ENCODE measurements at places on chromosomes 4 and X. TPM values are rescaled to one million over a fixed set of nuclear protein-coding genes. Genes with fewer than 3 reads are reported as not detected.
A peak's percentile ranks its signal among the peaks of the same experiment; 100 is the strongest.

PPEF2 gene
- not detected for total RNA-seq

CXorf65 gene
- total RNA-seq = not detected

GABRG1 gene
- total RNA-seq = not detected

CNOT6L gene
- total RNA-seq = 13.4 TPM

PCDH18 gene
- 7.8 TPM for total RNA-seq

GRCh38 chrX:77742788-77743476, 43.1 kb downstream of the ATRX start:
- no peak overlapping the region for H3K4me3 ChIP-seq
- H3K27ac ChIP-seq = no peak overlapping the region
- no peaks in the 10 kb centered on the region for H3K36me3 ChIP-seq
- H3K4me1 ChIP-seq = peaks cover 3% of the 10 kb centered on the region

- no peaks in the 10 kb centered on the region for H3K4me1 ChIP-seq
- no peak overlapping the region for H3K4me3 ChIP-seq
- no peak for DNase-seq
Observed at GRCh38 chr4:26223155-26223554, 97.7 kb upstream of the RBPJ start.

DNA sequence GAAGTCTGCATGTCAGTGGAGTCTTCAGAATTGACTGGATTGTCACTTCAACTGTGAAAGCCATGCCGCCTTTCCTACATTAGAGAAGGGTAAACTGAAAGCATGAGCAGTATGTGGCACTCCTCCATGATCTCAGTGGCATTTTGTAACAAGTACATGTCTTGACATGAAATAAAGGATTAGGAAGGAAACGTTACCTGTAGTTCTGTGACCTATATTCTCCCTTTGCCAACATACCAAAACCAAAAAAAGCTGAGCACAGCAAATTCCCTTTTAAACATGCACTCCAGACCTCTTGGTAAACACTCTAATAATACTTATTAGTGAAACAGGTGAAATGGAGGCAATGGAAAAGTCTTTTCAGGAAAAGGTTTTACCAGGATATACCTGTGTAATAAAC, 344.2 kb downstream of the GRIA2 start:
- H3K4me3 ChIP-seq = no peak overlapping the region
- H3K4me1 ChIP-seq = no peaks in the 10 kb centered on the region
- no peaks in the 10 kb centered on the region for H3K27me3 ChIP-seq
- H3K36me3 ChIP-seq = no peaks in the 10 kb centered on the region

DNA sequence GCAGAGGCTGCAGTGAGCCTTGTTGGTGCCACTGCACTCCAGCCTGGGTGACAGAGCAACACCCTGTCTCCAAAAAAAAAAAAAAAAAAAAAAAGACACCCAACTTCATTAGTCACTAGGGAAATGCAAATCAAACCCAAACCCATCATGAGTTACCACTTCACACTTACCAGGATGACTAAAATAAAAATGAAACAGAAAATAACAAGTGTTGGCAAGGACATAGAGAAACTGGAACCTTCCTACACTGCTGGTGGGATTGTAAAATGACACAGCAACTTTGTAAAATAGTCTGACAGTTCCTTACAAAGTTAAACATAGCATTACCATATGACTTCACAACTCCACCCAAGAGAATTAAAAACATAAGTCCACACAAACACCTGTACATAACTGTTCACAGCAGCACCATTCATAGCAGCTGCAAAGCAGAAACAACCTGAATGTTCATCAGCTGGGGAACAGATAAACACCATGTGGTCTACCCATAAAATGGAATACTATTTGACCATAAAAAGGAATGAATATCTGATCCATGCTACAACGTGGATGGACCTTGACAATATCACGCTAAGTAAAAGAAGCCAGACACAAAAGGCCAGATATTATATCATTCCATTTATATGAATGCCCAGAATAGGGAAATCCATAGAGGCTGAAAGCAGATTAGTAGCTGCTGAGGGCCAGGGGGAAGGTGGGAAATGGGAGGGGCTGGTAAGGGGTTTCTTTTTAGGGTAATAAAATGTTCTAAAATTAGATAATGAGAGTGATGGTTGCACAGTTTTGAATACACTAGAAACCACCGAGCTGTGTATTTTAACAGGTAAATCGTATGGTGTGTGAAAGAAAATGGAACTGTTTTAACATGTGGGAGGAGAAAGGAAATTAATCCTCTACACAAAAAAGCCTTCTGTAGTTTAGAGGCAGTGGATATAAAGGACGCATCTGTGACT, 18.3 kb downstream of the CD99L2 start:
- H3K36me3 ChIP-seq = no peaks in the 10 kb centered on the region
- H3K4me3 ChIP-seq = no peak overlapping the region
- H3K27me3 ChIP-seq = no peaks in the 10 kb centered on the region
- no peak overlapping the region for H3K27ac ChIP-seq
- no peak for DNase-seq
- no peaks in the 10 kb centered on the region for H3K4me1 ChIP-seq

GRCh38 chrX:155891446-155892210, 10.5 kb downstream of the VAMP7 start:
- peaks cover 4% of the 10 kb centered on the region for H3K36me3 ChIP-seq
- no peak overlapping the region for H3K4me3 ChIP-seq
- peaks cover 5% of the 10 kb centered on the region for H3K4me1 ChIP-seq
- no peaks in the 10 kb centered on the region for H3K27me3 ChIP-seq
- no peak overlapping the region for H3K27ac ChIP-seq
- DNase-seq = peak; percentile 5

DNA sequence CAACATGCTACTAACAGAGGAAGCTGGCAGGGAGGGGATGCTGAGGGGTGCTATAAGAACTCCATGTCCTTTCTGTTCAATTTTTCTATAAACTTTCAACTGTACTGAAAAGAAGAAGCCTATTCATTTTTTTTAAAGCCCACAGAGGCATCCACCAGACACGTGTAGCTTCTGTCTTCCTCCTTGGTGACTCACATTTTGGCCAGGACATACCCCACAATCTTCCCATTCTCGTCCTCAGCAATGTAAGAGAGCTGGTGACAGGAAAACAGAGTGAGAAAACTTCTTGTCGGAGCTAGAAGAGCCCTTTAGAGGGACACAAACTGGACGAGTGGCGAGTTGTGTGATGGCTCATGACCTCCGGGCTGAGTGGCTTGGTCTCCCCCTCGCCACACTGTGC, 1.1 kb downstream of the NAA10 start:
- no peak for DNase-seq
- no peaks in the 10 kb centered on the region for H3K36me3 ChIP-seq
- no peaks in the 10 kb centered on the region for H3K4me1 ChIP-seq
- peak overlapping the region; percentile 60 for H3K4me3 ChIP-seq

- no peak overlapping the region for H3K4me3 ChIP-seq
- no peak for DNase-seq
- no peaks in the 10 kb centered on the region for H3K36me3 ChIP-seq
- H3K27ac ChIP-seq = no peak overlapping the region
- H3K4me1 ChIP-seq = no peaks in the 10 kb centered on the region
Observed at GRCh38 chr4:98602270-98602669, 56.1 kb downstream of the TSPAN5 start.

DNA sequence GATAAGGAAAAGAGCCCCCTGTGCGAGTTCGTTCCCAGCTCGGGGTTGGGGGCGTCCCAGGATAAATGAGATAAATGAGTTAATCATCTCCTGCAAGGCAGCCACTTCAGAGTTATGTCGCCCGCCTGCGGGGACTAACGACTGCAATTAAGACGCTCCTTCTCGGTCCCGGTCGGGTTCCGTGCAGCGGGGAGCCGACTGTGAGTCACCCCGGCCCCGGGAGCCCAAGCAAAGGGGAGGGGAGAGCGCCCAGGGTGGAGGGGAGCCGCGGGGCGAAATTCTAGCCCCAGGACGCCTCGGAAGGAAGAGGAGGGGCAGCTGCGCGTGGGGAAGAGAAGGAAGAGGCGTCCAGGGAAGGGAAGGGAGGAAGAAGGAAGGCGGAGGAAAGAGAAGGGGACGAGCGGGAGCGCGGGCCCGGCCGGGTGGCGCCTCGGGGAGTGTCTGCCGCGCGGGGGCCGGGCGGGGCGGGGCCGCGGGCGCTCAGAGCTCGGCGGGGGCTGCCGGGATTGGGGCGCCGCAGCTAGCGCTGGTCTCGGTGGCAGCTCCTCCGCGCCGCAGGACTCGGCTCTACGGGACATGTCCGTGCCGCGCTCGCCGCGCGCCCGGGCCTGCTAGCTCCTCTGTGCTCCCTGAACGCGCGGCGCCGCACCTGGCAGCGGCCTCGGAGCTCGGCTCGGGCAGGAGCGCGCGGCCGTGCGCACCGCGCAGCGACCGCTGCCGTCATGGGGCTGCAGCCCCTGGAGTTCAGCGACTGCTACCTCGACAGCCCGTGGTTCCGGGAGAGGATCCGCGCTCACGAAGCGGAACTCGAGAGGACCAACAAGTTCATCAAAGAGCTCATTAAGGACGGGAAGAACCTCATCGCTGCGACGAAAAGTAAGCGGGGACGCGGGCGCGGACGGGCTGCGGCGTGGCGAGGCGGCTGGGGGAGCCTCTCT, at the start of gene ARHGAP10:
Gene ARHGAP10 (plus strand): TSS at position 509 of the 938 bp plus-strand sequence. CDS start 214 bp downstream, at position 723.
- peak within 1 kb of the TSS; percentile 70 for H3K4me3 ChIP-seq
- peaks cover 22% of the 10 kb centered on the region for H3K27me3 ChIP-seq
- DNase-seq = peak; percentile 87
